ENCODE measurements at places on chromosomes 12 and 14. TPM values are rescaled to one million over a fixed set of nuclear protein-coding genes. Genes with fewer than 3 reads are reported as not detected.

The TEX52 gene
- total RNA-seq: not detected

The AMN gene
- not detected for total RNA-seq

The HOXC12 gene
- total RNA-seq: not detected

The TAS2R19 gene
- total RNA-seq: 0.53 TPM

The SLCO1B1 gene
- not detected for total RNA-seq

The LTBR gene
- 135 TPM for total RNA-seq

The NID2 gene
- 54.0 TPM for total RNA-seq

The TAS2R7 gene
- total RNA-seq: not detected

The SLC10A1 gene
- total RNA-seq: not detected

The LBHD2 gene
- total RNA-seq: not detected

The ZNF140 gene
- 9.9 TPM for total RNA-seq

The CD27 gene
- total RNA-seq: not detected

The MYH7 gene
- not detected for total RNA-seq

The LRTM2 gene
- not detected for total RNA-seq

The RAP1B gene
- 318 TPM for total RNA-seq

The ANKS1B gene
- 0.13 TPM for total RNA-seq

The TCL1A gene
- not detected for total RNA-seq

The GPX2 gene
- total RNA-seq: not detected

The TNFRSF1A gene
- 119 TPM for total RNA-seq
